ENCODE measurements at places on chromosomes 13 and 19.

DNA sequence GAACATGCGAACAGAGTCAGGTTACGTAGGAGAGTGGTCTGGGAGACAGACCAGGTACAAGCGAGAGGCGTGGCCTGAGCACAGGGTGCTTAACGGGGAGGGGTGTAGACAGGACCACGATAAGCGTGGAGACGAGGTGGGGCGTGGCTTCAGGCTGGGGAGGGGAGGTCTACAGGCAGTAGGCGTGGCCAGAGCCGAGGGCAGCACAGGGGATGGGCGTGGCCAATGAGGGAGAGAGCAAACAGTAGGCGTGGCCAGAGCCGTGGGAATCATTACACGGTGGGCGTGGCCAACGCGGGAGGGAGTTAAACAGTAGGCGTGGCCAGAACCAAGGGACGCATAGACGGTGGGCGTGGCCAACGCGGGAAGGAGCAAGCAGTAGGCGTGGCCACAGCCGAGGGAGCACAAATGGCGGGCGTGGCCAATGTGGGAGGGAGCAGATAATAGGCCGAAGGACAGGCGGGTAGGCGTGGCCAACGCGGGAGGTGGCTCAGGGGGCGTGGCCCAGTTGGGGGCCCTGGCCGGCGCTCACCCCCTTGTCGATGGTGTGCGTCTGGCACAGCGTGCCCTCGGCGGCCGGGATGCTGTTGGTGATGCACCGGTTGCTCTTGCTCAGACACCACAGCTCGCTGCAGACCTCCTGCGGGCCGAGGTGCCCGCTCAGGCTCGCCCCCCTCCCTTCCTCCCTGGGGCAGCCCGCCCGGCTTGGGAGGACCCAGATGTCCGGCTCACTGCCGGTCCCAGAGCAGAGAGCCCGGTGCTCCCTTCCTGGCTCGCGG lies 15.2 kb upstream of the MYO1F start:
- H3K27me3 ChIP-seq = no peaks in the 10 kb centered on the region
- H3K27ac ChIP-seq = no peak overlapping the region
- DNase-seq = peak; percentile 98
- peak overlapping the region; percentile 82 for H3K4me3 ChIP-seq

DNA sequence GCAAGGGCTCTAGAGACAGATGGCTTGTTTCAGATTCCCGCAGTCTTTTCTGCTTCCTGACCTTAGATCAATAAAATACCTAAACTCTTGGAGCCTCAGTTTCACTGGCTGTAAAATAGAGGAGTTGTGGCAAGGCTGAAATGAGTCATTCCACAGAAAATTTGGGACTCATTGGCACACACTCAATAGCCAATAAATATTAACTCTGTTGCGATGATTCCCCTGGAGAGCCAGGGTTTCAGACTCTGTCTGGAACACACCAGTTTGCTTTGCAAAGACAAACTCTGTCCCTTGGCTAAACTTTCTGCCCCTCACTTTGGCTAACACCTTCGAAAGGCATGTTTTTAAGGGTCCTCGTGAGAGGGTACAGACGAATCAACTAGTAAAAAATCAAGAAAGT lies 18.1 kb upstream of the UBE2L5 start:
- H3K27ac ChIP-seq = no peak overlapping the region
- no peak for DNase-seq
- H3K36me3 ChIP-seq = peaks cover 2% of the 10 kb centered on the region
- peaks cover 8% of the 10 kb centered on the region for H3K4me1 ChIP-seq
- no peak overlapping the region for H3K4me3 ChIP-seq
- H3K27me3 ChIP-seq = no peaks in the 10 kb centered on the region

GRCh38 chr13:103325672-103326071 lies 259.5 kb upstream of the SLC10A2 start:
- DNase-seq = no peak
- H3K36me3 ChIP-seq = no peaks in the 10 kb centered on the region
- H3K27ac ChIP-seq = no peak overlapping the region

DNA sequence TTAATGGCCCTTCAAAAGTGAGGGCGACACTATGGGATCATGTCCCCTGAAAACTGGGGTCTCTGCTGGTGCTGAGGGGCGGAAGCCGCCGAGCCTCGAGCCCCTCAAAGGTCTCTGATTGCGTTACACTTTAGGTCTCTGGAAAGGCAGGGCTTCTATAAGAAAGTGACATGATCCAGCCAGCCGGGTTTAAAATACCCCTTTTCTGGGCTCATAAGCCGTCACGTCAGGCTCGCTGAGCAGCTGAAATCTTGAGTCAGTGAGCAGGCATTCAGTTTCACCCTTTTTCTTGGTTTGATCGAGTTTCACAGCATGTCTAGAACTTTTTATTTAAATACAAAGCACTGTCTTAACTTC lies 600 bp upstream of the HMGB1 start:
- peak overlapping the region; percentile 96 for H3K4me3 ChIP-seq
- peak overlapping the region; percentile 98 for H3K27ac ChIP-seq
- peak; percentile 36 for DNase-seq
- H3K4me1 ChIP-seq = peaks cover 44% of the 10 kb centered on the region
- peaks cover 22% of the 10 kb centered on the region for H3K36me3 ChIP-seq

DNA sequence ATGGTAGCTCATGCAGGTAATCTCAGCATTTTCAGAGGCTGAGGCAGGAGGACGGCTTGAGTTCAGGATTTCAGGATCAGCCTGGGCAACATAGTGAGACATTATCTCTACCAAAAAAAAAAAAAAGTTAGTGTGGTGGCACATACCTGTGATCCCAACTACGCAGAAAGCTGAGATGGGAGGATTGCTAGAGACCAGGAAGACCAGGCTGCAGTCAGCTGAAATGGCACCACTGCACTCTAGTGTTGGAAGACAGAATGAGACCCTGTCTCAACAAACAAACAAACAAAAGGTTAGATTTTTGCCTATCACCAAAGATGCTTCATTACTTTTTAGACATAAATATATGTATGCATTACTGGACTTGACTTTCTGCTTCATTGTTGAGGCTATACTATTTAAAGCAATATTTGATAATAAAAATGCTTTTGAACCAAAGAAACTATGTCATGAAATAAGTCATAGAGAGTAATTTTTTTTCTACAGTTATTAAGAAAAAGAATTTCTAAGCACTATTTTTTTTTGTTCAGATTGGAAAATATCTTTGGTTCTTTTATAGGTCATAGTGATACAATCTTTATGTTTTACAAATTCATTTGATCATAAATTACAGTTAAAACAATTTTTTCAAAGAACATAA lies 1180.1 kb upstream of the ATXN8OS start:
- H3K36me3 ChIP-seq = no peaks in the 10 kb centered on the region
- H3K27ac ChIP-seq = no peak overlapping the region
- no peaks in the 10 kb centered on the region for H3K27me3 ChIP-seq
- H3K4me3 ChIP-seq = no peak overlapping the region
- DNase-seq = no peak

GRCh38 chr13:29573190-29573589 lies 22.3 kb downstream of the SLC7A1 start:
- no peak for DNase-seq
- H3K27ac ChIP-seq = no peak overlapping the region
- H3K36me3 ChIP-seq = peaks cover 15% of the 10 kb centered on the region
- no peak overlapping the region for H3K4me3 ChIP-seq
- no peaks in the 10 kb centered on the region for H3K27me3 ChIP-seq
- H3K4me1 ChIP-seq = peaks cover 41% of the 10 kb centered on the region

GRCh38 chr19:29003641-29004409 lies 209.1 kb downstream of the UQCRFS1 start:
- no peak overlapping the region for H3K4me3 ChIP-seq
- H3K36me3 ChIP-seq = no peaks in the 10 kb centered on the region
- no peaks in the 10 kb centered on the region for H3K4me1 ChIP-seq
- no peak overlapping the region for H3K27ac ChIP-seq

DNA sequence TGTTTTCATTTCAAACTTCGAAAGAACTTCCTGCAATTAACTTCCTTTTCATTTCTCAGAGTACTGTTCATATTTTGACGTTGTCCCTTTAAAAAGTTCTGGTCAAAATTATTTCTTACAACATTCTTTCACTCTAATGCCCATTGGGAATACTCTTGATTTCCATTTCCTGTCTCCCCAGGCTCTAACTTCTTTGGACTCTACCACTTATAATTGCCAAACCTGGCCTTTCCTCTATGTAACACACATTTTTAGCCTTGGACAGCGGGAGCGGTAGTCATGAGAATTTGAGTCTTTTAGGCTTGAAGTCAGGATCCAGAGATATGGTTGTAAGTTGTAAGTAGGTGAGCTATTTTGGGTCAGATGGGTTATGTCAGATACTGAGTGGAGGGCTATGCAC lies 163.5 kb upstream of the SPRY2 start:
- no peaks in the 10 kb centered on the region for H3K27me3 ChIP-seq
- no peak overlapping the region for H3K27ac ChIP-seq
- no peak overlapping the region for H3K4me3 ChIP-seq
- H3K4me1 ChIP-seq = no peaks in the 10 kb centered on the region
- H3K36me3 ChIP-seq = no peaks in the 10 kb centered on the region
